ENCODE measurements at places on chromosomes 11 and 22.

DNA sequence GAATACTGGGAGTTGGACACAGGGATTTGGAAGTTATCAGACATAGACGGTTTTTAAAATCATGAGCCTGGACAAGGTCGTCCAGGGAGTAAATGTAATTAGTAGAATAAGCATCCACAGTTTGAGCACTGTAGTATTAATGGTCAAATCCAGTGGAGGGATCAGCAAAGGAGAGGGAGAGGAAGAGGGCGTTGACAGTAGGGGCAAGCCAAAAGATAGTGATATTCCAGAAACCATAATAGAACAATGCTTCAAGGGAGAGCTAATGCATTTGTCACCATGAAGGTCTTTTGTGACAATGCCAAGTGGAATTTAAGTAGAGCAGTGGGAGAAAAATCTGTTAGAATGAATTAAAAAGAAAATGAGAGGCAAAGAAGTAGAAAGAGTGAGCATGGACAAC, 68.9 kb upstream of the SLC5A12 start:
- DNase-seq: no peak

DNA sequence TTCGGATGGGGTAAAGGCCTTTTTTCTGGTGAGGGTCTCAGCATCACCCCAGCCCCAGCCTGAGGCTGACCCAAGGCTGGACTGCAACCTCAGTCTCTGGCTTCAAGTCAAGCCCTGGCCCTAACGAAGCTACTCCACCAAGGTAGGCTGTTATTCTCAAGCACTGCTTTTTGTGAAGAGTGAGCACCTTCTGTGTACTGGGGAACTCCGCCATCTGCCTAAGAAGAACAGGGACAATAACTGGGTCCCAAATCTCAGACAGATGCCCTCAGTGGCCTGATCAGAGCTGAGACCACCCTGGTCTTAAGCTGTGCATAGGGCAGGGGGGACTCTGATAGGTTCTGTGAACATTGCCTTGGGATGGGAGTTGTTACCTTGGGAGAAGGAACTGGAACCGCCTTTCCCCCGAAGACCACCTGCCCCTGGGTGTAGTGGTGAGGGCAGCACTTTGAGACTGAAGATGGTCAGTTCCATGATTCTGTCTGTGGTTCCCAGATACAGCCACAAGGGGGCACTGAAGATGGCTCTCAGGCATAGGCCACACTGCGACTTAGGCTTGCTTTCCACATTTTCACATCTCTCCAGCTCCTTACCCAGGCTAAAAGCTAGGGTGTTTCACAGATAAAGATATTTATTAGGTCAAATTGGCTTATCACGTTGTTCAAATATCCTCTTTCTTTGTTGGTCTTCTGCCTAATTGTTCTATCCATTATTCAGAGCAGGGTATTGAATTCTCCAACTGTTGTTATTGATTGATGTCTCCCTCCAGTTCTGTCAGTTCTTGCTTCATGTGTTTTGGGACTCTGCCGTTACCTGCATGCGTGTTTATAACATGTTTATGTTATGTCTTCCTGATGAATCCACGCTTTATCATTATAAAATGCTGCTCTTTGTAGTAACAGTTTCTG, 11.8 kb upstream of the UVRAG start:
- peak; percentile 62 for DNase-seq

DNA sequence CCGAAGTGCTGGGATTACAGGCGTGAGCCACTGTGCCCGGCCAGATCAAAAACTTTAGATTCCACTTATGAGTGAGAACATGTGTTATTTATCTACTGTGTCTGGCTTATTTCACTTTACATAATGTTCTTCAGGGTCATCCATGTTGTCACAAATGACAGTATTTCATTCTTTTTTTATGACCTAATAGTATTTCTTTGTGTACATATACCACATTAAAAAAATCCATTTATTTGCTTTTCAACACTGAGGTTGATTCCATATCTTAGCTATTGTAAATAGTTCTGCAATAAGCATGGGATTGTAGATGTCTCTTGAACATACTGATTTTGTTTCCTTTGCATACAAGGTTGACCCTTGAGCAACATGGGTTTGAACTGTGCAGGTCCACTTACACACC, 13.2 kb upstream of the SCGB1D1 start:
- no peak for DNase-seq

GRCh38 chr11:80144897-80145594, 704.2 kb upstream of the TENM4 start:
- no peak for DNase-seq

DNA sequence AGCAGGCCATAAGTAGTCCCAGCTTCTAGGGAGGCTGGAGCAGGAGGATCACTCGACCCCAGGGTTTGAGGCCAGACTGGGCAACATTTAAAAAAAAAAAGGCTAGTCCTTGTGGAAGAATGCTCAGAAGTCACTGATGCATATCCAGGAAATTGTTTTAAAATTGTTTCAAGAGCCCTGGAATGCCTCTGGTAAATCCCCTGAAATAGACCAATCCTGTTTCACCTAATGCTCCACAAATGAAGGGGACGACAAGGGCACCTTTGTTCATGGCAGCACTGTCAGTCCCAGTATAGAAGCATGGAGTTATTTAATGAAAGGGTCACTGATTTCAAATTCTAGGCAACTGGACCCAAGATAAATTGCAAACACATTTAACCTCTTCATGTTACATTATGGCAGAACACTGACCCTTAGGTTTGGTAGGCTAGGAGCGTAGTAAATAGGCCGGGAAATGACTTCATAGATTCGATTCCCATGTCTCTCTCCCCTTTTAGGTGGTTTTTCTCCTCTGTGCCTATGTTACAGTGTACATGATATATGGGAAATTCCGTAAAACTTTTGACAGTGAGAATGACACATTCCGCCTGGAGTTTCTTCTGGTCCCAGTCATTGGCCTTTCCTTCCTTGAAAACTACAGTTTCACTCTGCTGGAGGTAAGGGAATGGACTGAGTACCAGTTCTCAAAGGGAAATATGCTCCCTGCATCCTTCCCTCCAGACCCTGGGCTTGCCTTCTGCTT, 11.4 kb downstream of the KDELR3 start:
- no peak for DNase-seq

GRCh38 chr11:86582898-86583297, 89.5 kb downstream of the ME3 start:
- no peak for DNase-seq

GRCh38 chr11:101292661-101293240, 163.1 kb upstream of the PGR start:
- DNase-seq: no peak

DNA sequence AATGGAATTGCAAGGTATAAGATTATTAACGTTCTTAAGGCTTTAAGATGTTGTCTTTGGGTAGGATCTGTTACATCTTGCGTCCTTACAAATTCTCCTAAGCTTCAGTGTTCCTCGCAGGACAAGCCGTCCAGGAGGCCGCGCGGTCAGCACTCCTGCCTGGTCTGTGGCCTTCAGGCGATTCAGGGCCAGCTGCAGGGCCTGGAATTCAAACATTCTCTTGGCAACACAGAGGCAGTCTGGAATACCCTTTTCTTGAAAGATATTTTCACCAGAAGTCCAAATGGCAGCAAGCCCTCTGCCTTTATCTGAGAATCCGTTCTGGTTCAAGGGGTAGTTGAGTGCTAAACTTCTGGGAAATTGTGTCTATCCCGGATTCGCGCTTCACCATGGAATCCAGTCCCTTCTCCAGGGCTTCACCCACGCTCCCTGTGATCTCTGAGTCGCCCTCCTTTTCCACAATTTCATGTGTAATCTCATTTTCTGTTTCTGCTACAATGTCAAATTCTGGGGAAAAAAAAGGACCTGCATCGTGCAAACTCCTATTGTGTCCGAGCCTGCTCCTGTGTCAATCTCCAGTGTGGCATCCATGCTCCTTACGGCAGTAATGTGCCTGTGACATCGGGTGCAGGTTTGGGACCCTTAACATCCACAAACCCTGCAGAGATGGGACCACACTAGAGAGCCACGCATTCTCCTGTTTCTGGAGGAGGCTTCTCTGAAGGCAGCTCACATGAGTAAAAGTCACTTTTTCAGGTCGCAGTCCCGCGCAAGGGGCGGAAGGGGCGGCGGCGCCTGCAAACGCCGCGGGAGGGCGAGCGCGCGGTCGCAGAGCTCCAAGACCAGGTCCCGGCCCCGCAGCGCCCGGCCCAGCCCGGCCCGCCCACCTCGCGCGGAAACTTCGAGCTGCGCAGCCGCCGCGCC, 25.4 kb upstream of the SORL1 start:
- DNase-seq: no peak

GRCh38 chr11:125724125-125724524, 22.0 kb upstream of the PATE1 start:
- DNase-seq: no peak

DNA sequence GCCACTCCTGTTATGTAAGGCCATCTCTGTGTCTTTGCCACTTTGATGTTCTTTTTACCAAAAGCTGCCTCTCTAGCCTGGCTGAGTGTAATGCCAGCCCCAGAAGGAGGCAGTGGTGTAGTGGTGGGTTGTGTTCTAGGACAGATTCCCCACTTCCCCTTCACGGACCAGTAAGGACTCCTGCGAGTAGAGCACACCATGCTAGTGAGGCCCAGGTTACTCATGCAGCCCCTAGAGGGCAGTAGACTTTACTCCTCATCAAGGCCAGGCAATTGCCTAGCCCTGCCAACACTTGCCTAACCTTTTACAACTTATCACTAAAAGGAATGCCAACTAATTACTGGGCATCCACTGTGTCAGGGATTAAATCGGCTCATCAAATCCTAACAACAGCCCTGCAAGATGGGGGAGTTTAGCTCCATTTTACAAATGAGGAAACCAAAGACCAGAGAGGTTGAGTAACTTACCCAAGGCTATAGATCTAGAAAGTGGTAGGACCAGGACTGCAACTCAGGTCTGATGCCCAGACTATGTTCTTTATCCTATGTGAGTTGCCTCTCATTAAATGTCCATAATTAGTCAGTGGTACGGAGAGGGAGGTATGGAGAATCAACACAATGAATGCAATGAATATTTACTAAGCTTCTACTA, 75.3 kb downstream of the APIP start:
- DNase-seq: no peak

DNA sequence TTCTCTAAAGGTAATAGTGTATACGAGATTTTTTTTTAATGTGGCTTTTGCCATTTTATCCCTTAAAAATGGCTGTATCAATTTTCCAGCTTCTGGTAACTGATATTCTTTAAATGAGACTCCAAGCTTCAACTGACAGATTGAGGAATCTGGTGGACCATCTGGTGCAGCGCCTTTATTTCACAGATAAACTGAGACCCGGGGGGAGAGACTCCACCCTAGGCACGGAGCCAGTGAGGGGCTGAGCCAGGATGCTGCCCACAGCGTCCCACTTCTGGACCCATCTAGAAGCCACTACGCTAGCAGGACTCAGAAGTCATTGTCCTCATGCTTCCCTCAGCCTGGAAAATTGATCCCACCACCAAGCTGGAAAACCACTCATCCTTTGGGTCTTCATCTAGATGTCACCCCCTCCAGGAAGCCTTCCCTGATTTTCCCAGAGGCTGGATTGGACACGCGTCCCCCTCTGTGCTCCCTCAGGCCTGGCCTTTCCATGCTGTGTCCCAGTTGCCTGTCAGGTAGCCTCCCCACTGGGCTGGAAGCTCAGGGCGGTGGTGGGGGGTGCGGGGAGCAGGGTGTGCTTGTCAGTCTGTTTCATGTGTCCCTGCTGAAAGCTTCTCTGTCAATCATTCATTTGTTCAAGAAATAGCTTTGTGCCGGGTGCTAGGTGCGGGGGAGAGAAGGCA, 12.3 kb upstream of the CD5 start:
- DNase-seq: no peak

GRCh38 chr11:20056109-20056949, 103.9 kb downstream of the DBX1 start:
- DNase-seq: no peak

- DNase-seq: no peak
Measured at GRCh38 chr22:46148816-46149511, 1.4 kb upstream of the PPARA start.

- no peak for DNase-seq
Measured at GRCh38 chr11:69636512-69637197, 4.3 kb upstream of the CCND1 start.

DNA sequence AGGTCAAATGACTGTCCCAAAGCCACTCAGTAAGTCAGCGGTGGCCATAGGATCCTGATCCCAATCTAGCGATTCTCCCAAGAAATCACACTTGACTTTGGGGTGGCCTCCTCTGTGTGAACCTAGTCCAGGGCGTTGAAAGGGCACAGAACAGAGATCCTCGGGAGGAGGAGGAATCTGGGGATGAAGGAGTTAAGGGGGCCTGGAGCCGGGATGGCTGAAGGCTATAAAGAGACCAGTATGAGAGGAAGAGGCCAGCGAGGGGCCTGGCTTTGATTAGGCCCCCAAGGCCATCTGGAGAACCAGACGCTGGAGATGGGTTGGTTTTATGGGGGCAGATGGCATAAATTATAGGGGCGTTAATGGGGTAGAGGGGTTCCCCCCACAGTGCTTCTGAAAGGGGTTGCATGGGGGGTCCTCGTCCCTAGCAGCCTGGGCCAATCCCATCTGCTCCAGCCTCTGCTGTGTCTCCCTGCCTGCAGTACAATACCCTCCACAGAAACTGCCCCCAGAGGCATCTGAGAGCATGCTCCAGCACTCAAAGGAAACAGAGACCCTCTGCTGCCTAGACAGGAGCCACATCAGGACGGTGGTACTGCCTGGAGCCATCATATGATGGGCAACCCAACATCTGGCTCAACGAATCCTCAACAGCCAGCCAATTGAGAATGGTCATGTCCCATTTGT, 35.2 kb upstream of the TRIM29 start:
- no peak for DNase-seq

DNA sequence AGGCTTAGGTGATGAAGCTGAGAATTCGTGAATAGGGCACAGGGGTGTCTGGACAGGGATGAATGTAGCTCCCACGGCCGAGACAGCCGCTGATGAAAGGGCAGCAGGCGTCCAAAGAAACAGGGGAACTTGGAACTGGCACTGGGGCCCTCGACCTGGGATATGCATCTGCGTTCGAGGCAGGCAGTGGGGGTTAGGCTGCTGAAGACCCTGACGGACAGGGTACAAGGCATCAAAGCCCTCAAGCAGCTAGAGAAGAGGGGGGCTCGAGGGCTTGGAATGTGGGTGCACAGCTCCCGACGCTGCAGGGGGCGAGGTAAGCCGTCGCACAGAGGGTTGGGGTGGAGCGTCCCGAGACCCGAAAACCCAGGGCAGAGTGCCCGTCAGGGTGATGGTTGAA, 6.9 kb upstream of the SYT8 start:
- DNase-seq: no peak

- no peak for DNase-seq
Measured at GRCh38 chr11:17684550-17684949, 34.8 kb upstream of the MYOD1 start.

- DNase-seq: no peak
Measured at GRCh38 chr22:46517255-46517761, 20.1 kb downstream of the CELSR1 start.

DNA sequence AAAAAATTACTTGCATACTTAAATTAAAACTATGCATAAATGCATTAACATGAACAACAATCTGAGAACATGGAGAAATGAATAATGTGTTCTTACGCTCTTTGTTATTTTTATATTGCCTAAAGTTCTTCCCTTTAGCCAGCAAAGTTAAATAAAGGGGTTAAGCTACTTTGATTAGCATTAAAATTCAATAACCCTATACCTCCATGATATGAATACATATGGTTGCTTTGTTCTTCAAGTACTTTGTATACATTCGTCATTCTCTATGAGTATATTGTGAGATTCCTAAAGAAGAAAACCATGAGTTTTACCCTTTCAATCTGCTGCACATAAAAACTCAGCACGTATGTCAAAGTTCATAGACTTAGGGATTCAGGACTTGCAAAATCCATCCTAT, 578.3 kb downstream of the DLG2 start:
- DNase-seq: no peak
